ENCODE measurements at places on chromosomes 5 and 9.

DNA sequence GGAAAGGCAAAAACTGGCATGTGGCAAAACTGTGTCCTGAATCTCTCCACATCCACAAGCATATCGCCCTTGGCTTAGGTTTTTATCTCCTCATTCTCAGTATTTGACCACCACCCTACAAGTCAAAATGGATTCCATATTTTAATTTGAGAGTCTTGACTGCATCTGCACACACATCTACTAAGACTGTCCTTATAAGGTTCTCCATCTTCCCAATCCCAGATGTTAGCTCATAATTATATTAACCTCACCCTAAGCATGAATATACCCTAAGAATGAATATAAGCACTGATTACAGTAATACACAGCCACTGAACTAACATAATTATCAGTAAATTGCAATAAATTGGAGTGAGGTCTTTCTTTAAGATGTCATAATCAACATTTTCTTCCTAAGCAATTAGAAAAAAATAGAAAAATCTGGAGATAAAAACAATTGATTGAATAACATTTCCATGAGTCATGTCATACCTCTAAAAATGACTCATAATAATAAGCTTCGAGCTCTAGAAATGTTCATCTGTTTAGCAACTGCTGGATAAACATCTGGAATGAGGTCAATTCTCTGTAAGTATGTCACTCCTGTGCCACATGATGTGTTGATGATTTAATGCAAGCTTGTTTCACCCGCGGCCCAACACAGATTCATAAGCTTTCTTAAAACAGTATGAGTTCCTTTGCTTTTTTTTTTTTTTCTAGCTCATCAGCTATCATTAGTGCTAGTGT is 39.9 kb upstream of the PAM start:
- no peak for DNase-seq

DNA sequence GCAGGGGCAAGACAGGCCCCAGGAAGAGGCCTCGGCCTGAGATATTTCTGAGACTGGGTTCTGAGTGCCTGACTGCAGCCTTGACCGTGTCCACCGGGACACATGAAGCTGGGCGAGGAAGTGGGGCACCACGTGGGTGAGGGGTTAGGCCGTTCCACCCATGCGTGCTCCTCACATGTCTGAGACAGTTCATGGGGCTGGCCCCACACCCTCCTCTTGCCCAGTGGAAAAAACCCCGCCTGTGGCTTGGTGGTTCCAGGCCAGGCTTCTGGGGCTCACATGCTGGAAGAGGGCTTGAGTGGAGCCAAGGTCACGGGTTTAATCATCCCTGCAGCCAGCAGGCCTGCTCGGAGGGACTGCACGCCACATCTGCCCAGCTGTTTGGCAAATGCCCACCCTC is 11.4 kb downstream of the HMCN2 start:
- DNase-seq = no peak

GRCh38 chr5:135218790-135219568 is 180.1 kb downstream of the MACROH2A1 start:
- DNase-seq = no peak

- no peak for DNase-seq
Observed at GRCh38 chr5:119174578-119175163, 103.8 kb downstream of the DMXL1 start.

- no peak for DNase-seq
Observed at GRCh38 chr5:139065306-139065705, 132.9 kb downstream of the SIL1 start.

DNA sequence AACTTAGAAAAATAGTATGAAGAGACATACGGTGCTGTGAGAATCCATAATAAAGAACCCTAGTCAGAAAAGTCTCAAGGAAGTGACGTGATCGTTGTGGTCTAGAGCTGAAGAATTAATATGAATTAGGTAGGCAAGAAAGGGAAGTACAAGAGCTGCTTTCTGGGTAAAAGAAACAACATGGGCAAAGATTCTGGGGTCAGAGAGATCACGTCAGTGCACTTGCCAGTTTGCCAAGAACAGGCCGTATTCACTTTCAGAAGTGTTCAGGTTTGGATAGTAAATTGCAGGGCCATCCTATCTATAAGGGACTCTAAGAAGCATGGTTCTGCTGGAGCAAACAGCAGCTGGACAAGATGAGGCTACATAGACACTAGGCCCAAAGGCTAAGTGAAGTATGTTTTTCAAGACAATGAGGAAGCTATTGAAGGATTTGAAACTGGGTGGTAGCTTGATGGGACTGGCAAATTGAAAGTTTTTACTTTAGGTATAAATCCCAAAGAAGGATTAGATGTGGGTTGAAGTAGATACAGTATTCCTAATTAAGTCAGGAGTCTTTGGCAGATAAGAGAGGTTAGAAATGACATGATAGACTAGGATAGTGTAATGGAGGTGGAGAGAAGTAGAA is 4.8 kb upstream of the CHD1 start:
- DNase-seq = no peak

- DNase-seq = no peak
Observed at GRCh38 chr9:89676281-89676680, 71.5 kb downstream of the GADD45G start.

DNA sequence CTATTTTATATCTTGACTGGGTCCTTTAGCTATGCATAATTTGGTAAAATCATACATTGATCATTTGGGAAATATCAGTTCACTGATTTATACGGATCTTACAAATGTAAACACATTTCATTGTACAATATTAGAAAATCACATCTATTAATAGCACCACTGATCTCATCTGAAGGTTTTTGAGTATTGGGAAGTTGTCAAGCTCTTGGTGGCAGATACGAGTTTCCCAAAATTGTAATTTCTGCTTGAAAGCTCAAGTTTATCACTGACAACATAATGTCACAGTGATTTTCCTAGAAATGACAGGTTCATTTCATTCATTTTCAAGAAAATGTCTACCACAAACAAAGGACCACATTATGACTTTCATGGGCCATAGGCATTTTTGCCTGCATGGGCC is 3.0 kb upstream of the MACROH2A1 start:
- no peak for DNase-seq

GRCh38 chr9:99809586-99810319 is 11.9 kb upstream of the NR4A3 start:
- no peak for DNase-seq

DNA sequence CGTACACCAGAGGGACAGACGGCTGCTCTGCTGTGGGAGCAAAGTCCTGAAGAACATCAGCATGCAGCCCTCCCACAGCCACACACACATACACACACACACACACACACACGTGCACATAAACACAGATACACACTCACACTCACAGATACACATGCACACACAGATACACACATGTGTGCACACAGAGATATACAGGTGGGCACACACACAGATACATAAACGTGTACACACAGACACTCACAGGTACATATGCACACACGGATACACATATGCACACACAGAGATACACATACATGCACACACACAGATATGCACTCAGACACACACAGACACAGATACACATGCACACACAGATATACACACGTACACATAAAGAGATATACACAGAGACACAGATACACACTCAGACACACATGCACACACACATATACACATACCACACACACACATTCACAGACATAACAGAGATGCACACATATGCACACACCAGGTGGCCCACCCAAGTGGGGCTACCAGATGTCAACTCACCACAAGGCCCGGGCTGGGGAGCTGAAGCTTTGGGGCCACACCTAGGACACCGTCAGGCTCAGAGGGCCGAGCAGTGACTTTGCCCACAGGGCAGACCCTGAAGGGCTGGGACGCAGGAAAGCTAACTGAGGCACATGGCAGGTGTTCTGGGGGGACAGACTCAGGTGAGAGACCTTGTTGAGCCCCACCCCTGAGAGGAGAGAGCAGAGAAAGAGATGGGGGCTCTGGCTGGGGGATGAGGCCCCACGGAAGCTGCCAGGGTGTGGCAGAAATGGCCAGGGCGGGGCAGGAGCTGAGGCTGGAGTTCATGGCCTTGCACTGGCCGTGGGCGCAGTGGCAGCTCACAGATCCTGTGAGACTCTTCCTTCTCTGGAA is 148.6 kb upstream of the PPP1R26 start:
- peak; percentile 1 for DNase-seq

GRCh38 chr9:90420211-90420610 is 222.4 kb downstream of the DIRAS2 start:
- no peak for DNase-seq

DNA sequence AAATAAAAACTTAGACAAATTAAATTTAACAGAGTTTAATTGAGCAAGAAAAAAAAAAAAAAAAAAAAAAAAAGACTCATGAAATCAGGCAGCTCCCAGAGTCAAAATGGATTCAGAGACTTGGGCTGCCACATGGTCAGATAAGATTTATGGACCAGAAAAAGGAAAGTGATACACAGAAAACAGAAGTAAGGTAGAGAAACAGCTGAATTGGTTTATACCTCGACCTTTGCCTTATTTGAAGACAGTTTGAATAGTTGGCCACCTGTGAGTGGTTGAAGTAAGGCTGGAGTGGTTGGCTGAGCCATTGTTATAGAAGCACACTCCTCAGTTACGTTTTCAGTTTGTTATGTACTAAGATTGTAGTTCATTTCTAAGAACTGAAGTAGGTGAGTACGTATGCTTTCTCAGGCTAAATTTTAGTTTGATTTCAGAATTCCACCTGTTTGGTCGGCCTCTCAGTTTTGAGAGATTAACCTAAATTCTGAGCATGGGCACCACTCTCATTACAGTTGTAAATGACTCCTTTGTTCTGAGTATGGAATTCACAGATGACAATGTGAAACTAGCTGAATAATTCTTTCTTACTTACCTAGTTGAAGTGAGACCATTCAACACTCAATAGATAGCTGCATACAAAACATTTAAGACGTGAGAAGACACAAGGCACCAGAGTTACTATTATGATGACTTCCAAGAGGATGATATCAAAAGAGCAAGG is 149.0 kb downstream of the AOPEP start:
- no peak for DNase-seq

GRCh38 chr5:88556406-88556805 is 287.8 kb upstream of the TMEM161B start:
- DNase-seq = no peak

GRCh38 chr5:1159774-1160406 is 41.5 kb upstream of the SLC6A19 start:
- no peak for DNase-seq

- DNase-seq = no peak
Observed at GRCh38 chr5:152226191-152226590, 178.9 kb downstream of the NMUR2 start.

- no peak for DNase-seq
Observed at GRCh38 chr9:126208216-126208758, 118.3 kb upstream of the MVB12B start.

DNA sequence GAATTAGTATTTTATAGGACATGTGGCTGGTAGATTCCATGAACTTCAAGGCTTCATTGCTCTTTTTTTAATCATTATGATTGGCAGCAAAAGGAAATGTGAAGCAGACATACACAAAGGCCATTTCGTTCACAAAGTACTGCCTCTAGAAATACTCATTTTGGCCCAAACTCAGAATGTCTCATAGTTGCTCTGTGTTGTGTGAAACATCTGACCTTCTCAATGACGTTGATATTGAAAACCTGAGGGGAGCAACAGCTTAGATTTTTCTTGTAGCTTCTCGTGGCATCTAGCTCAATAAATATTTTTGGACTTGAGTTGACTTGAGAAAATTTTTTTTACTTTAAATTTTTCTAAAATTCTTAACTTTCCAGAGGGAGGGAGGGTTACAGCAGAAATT is 12.4 kb downstream of the KCNV2 start:
- no peak for DNase-seq
